B cell (primary cell): ENCODE measurements at places on chromosomes 2 and 18. TPM values are rescaled to one million over a fixed set of nuclear protein-coding genes. Genes with fewer than 3 reads are reported as not detected.

DNA sequence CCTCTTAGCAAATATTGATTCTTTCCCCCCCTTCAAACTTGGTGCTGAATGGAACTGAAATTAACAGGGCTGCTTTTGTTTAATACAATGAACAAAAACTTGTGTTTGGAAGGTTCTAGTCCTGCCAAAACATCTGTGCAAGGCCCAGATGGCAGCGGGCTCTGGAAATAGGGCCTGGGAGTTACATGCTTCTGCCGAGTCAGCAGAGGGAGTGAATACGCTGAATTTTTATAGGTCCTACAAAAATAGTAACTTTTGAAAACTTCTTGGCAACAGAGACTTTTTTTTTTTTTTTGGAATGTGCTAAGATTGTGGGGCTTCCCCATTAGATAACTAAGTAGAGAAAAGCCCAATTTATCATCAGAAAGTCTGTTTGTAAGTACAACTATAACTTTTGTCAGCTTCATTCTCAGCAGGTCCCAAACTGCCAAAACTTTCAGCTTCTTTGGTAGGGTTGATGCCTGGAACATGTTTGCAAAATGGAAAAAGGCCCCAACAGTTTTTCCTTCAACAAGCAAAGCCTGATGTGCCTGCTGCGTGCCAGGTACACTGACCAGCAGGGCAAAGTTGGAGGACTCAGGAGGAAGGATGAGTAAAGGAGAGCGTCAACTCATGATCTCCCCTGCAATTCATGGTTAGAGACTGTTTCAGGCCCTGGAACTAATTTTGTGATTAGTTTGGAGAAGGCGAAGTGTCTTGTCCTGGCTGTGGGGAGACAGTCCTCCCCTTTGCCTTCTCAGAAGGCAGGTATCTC lies 45.1 kb upstream of the HDAC4 start:
- H3K27ac ChIP-seq = no peak overlapping the region
- peaks cover 9% of the 10 kb centered on the region for H3K4me1 ChIP-seq
- H3K27me3 ChIP-seq = peaks cover 14% of the 10 kb centered on the region
- DNase-seq = no peak
- H3K4me3 ChIP-seq = no peak overlapping the region

GRCh38 chr2:218009231-218009630 lies 6.4 kb upstream of the TNS1 start:
- no peak overlapping the region for H3K4me3 ChIP-seq
- peaks cover 28% of the 10 kb centered on the region for H3K27me3 ChIP-seq
- H3K27ac ChIP-seq = no peak overlapping the region
- H3K4me1 ChIP-seq = peaks cover 20% of the 10 kb centered on the region

DNA sequence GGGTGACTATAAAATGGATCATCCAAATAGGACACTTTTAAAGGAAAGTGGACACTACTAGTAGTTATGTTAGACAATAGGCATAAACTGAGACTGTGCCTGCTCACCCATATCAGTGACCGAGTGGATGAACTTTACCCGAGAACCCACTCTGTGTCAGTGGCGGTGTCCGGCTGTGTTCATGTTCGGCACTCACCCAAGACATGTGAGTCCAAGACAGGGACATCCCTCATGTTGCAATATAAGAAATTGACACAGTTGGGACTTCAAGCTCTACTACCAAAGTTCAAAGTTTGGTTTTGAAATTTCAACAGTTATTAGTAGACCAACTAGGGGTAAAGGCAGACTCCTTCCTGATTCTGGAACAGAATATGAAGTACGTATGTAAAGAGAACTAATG lies 326.3 kb upstream of the TNP1 start:
- H3K4me3 ChIP-seq = no peak overlapping the region
- no peak for DNase-seq
- H3K4me1 ChIP-seq = no peaks in the 10 kb centered on the region
- H3K27ac ChIP-seq = no peak overlapping the region
- no peaks in the 10 kb centered on the region for H3K27me3 ChIP-seq

GRCh38 chr18:8367217-8367988 lies 241.8 kb upstream of the RAB12 start:
- no peak overlapping the region for H3K4me3 ChIP-seq
- DNase-seq = peak; percentile 25
- H3K4me1 ChIP-seq = peaks cover 6% of the 10 kb centered on the region
- peaks cover 20% of the 10 kb centered on the region for H3K27me3 ChIP-seq
- H3K27ac ChIP-seq = no peak overlapping the region

GRCh38 chr2:235140801-235141081 lies 188.9 kb downstream of the SH3BP4 start:
- no peak for DNase-seq
- no peak overlapping the region for H3K4me3 ChIP-seq
- no peak overlapping the region for H3K27ac ChIP-seq
- H3K27me3 ChIP-seq = no peaks in the 10 kb centered on the region

- no peak overlapping the region for H3K27ac ChIP-seq
- no peaks in the 10 kb centered on the region for H3K36me3 ChIP-seq
- H3K4me3 ChIP-seq = no peak overlapping the region
- no peaks in the 10 kb centered on the region for H3K27me3 ChIP-seq
- no peak for DNase-seq
These were observed 321.6 kb upstream of the LYPD1 start for GRCh38 chr2:132991471-132992045.

Gene RGPD3
- total RNA-seq = 0.37 and 0.44 TPM in 2 replicates

DNA sequence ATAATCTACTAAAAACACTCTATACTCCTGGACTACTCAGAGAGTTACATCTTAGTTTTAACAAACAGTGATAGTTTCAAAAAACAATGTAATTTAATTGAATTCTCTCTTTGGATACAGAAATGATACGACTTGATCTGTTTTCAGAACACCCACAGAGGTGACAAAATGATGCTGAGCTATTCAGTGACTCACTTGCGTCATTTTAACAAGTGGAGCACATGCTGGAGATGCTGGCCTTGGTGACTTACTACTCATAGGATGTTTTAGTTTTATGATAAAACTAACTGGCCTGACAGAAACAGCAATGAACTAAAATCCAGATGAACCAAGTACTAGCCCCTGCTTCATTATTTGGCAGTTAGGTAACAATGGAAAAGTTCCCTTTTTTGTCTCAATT lies 101.3 kb upstream of the ITGB6 start:
- H3K27me3 ChIP-seq = no peaks in the 10 kb centered on the region
- no peaks in the 10 kb centered on the region for H3K36me3 ChIP-seq
- DNase-seq = no peak
- no peak overlapping the region for H3K27ac ChIP-seq

Gene TOGARAM2
- total RNA-seq = 0.25 and 0.58 TPM in 2 replicates

Gene OR6B2
- not detected in 2 replicates for total RNA-seq

DNA sequence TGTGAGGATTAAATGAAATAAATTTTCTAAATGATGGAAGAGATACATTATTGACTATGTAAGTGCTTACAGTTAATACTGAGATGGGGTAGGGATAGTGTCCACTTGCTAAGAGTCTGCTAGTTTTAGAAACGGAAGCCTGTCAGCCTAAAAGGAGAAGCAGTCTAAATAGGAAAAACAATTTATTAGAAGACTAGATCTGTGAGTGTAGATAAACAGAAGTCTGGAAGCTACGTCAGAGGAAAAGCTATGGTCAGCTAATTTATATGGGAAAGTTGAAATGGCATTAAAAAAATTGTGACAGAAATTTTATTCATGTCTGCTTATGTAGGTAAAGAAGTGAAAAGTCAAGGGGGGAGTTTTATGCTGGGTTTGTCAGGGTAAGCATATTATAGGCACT lies 1338.4 kb upstream of the CHAC2 start:
- H3K27me3 ChIP-seq = no peaks in the 10 kb centered on the region
- H3K27ac ChIP-seq = no peak overlapping the region
- DNase-seq = no peak
- H3K4me3 ChIP-seq = no peak overlapping the region
- H3K36me3 ChIP-seq = no peaks in the 10 kb centered on the region

DNA sequence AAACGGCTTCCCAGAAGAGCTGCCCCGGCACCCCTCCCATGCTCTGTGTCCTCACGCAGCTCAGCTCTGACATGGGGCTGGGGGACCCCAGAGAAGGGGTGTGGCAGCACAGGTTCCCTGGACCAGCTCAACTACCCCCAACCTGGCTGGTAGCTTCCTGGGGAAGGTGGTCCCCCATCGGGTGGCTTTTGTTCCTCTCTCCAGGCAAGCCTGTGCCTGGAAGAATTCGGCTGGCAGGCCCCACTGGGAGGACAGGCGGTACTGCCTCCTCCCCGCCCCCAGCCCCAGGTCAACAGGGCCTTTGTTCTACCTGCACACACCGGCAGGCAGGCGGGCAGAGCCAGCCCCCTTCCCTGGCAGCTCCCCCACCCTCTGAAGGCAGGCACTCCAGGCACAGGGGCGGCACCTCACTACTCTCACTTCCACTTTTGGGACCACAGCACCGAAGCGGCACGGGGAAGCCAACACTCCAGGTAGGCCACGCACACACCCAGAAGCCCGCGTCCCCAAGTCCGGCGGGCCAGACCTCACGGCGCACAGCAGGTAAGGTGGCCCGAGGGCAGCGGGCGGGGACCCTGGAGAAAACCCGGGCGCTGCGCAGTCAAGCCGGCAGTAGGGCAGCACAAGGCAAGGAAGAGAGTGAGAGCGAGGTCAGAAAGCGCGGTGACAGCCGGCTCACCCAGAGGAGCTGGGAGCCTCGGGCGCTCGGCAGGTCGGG lies 1.3 kb downstream of the HS6ST1 start:
- H3K27me3 ChIP-seq = peaks cover 10% of the 10 kb centered on the region
- H3K4me3 ChIP-seq = peak overlapping the region; percentile 63
- peaks cover 42% of the 10 kb centered on the region for H3K4me1 ChIP-seq
- H3K36me3 ChIP-seq = no peaks in the 10 kb centered on the region

Gene DNAH6
- total RNA-seq = 1.9 TPM in 2 replicates

DNA sequence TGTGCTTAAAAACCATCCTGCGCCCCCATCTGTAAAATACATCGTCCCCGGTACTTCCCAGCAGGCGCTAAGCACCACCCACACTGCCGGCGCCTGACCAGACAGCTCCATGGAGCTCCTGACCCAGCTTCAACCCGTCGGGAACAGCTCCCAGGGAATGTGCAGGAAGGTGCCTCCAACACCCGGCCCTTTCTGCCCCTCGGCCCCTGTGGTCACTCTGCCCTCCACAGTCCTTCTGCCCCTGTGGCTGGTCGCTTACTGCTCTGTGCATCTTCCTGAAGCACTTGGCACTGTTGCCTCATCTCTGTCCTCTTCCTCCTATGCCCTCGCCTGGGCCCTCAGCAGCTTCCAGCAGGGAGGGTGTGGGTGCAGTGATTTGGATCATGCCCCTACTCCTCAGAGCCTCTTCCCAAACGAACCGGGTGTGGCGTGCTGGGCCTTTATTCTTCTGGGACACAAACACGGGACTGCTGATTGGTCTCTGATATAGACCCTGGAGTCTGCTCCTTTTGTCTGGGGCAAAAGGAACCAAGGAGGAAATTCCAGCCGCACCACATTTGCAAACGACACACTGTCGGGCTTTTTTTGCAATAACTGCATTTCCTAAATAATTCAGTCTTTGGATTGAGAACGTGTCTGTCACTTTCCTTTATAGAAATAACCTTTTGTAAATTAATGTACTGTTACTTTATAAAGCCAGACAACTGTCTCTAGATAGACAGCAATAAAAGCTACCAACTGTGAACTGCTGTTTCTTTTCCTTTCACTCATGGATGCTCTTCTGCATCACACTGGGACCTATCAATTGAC lies 65.9 kb downstream of the ADI1 start:
- H3K4me1 ChIP-seq = no peaks in the 10 kb centered on the region
- peaks cover 67% of the 10 kb centered on the region for H3K36me3 ChIP-seq
- no peak overlapping the region for H3K27ac ChIP-seq
- no peaks in the 10 kb centered on the region for H3K27me3 ChIP-seq
- DNase-seq = no peak

- no peak for DNase-seq
- H3K27ac ChIP-seq = no peak overlapping the region
These were observed 81.3 kb downstream of the TGFA start for GRCh38 chr2:70472221-70472890.

- H3K4me3 ChIP-seq = no peak overlapping the region
- no peaks in the 10 kb centered on the region for H3K36me3 ChIP-seq
- no peak overlapping the region for H3K27ac ChIP-seq
These were observed 221.1 kb downstream of the RDH14 start for GRCh38 chr2:18339326-18339725.

- H3K27me3 ChIP-seq = no peaks in the 10 kb centered on the region
- H3K27ac ChIP-seq = no peak overlapping the region
- DNase-seq = no peak
- no peak overlapping the region for H3K4me3 ChIP-seq
These were observed 109.8 kb downstream of the FSHR start for GRCh38 chr2:49044350-49045079.

DNA sequence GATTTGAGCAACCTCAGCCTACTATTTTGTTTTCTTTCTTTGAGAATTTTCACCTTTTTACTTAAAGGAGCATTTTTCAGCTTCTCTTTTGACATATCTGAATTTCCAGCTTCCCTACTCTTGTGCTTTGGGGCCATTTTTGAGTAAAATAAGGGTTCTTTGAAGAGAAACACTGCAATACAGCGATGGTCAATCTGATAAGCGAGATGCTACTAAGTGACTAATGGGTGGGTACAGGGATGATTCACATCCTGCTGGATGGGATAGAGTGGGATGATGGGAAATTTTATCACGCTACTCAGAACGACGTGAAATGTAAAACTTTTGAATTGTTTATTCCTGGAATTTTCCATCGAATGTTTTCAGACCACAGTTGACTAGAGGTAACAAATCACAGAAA lies 211.5 kb downstream of the TMEM247 start:
- H3K27ac ChIP-seq = no peak overlapping the region
- H3K36me3 ChIP-seq = no peaks in the 10 kb centered on the region
- H3K4me3 ChIP-seq = no peak overlapping the region
- no peaks in the 10 kb centered on the region for H3K27me3 ChIP-seq
- H3K4me1 ChIP-seq = peaks cover 11% of the 10 kb centered on the region
- no peak for DNase-seq
